ENCODE measurements at places on chromosomes 16 and 17. TPM values are rescaled to one million over a fixed set of nuclear protein-coding genes. Genes with fewer than 3 reads are reported as not detected.

DNA sequence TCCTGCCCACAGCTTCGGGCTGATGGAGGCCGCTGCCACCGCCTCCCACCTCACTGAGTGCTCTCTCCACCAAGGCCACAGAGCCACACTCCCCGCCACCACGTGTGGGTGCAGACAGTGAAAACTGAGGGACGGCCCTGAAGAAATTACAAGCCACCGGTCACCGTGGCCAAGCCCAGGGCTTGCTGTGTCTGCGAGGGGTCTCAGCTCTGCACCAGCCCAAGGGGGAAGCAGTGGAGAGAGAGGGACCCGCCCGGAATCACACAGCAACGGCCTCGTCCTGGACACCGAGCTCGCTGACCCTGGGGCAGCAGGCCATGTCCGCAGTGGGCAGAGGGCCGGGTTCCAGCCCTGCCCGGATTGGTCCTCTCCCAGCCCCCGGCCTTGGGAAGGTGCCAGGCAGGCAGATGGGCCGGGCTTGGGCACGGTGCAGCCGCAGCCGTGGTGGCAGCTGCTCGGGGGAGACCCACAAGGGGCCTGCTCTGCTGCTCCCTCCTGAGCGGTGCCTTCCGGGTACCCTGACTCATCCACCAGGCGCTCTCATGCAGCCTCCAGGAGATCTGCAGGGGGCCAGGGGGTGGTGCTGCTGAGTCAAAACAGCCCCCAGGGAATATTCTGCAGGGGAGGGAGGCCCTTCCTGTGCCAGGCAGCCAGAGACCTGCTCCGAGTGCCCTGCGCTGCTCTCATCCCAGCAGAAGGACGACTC, 52.0 kb downstream of the CBFA2T3 start:
- peaks cover 4% of the 10 kb centered on the region for H3K4me1 ChIP-seq
- no peak overlapping the region for H3K27ac ChIP-seq
- H3K36me3 ChIP-seq, result no peaks in the 10 kb centered on the region
- no peak for DNase-seq
- no peaks in the 10 kb centered on the region for H3K27me3 ChIP-seq

DNA sequence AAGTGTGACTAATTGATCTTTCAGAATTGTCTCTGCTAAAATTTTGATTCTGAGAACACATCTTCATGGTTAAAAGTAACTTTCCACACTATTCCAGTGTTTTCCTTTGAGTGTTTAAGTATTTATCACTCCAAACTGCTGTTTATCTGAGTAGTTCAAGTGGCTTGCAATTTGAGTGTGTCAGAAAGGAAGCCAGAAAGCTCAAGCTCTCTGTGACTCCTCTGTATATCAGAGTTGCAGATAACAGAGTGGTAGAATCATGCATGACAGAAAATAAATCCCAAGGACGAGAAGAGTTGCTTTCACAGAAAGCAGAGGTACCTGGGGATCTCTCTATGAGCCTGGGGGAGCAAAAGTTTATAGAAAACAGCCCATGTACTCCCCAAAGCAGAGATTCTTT, 130.0 kb downstream of the CYB561 start:
- peaks cover 42% of the 10 kb centered on the region for H3K36me3 ChIP-seq
- no peak overlapping the region for H3K4me3 ChIP-seq
- DNase-seq, result no peak
- H3K27me3 ChIP-seq, result no peaks in the 10 kb centered on the region
- H3K27ac ChIP-seq, result no peak overlapping the region
- no peaks in the 10 kb centered on the region for H3K4me1 ChIP-seq

HS3ST3A1 gene
- 10.2 TPM for total RNA-seq

DNA sequence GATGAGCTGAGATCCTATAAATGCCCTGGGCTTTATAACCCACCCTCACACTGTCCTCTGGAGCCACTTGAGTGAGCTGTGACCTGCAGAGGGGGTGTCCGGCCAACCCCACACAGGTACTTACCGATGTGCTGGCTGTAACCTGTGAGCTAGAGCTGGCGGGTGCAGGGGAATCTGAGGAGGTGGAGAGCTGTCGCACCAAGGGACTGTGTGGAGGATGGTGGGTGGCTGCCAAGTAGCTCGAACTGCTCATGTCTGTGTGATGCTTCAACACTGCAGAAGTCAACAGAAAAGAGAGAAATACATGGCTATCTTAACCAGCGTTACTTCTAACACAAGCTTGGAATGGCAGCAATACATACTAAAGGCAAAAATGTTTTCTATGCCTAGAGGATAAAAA, 39.4 kb downstream of the STH start:
- H3K4me1 ChIP-seq, result peaks cover under 1% of the 10 kb centered on the region
- H3K27me3 ChIP-seq, result no peaks in the 10 kb centered on the region
- no peak overlapping the region for H3K4me3 ChIP-seq
- peaks cover 40% of the 10 kb centered on the region for H3K36me3 ChIP-seq
- DNase-seq, result no peak
- H3K27ac ChIP-seq, result no peak overlapping the region

- H3K4me1 ChIP-seq, result peaks cover 14% of the 10 kb centered on the region
- H3K36me3 ChIP-seq, result peaks cover 7% of the 10 kb centered on the region
- no peaks in the 10 kb centered on the region for H3K27me3 ChIP-seq
Observed at GRCh38 chr17:57697891-57698711, 47.0 kb downstream of the CCDC182 start.

BICDL2 gene
- 5.1 TPM for total RNA-seq

- H3K4me3 ChIP-seq, result no peak overlapping the region
- no peaks in the 10 kb centered on the region for H3K4me1 ChIP-seq
- H3K36me3 ChIP-seq, result peaks cover 50% of the 10 kb centered on the region
Observed at GRCh38 chr17:62017496-62017895, 47.6 kb downstream of the MED13 start.

EPOP gene
- 3.7 TPM for total RNA-seq

- peak overlapping the region; percentile 92 for H3K4me3 ChIP-seq
- no peaks in the 10 kb centered on the region for H3K27me3 ChIP-seq
- H3K27ac ChIP-seq, result peak overlapping the region; percentile 72
- DNase-seq, result no peak
- no peaks in the 10 kb centered on the region for H3K36me3 ChIP-seq
Observed at GRCh38 chr17:7218166-7218565, 1.5 kb downstream of the DLG4 start.

GRCh38 chr17:3912827-3913226, 3.4 kb downstream of the P2RX1 start:
- H3K36me3 ChIP-seq, result no peaks in the 10 kb centered on the region
- no peak for DNase-seq
- H3K27ac ChIP-seq, result no peak overlapping the region
- H3K4me1 ChIP-seq, result peaks cover 22% of the 10 kb centered on the region
- no peaks in the 10 kb centered on the region for H3K27me3 ChIP-seq
- H3K4me3 ChIP-seq, result no peak overlapping the region

DNA sequence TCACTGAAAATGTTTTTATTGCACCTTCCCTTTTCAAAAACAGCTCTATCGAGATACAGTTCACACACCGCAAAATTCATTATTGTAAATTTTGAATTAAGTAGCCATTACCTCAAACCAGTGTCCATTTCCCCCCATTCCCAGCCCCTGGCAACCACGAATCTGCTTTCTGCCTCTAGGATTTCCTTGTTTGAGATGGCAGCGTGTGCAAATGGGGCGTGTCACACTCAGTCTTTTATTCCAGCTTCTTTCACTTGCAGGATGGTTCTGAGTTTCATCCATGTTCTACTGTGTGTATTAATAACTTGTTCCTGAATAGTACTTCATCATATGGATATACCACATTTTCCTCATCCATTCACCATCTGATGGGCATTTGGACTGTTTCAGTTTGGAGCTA, 14.8 kb downstream of the ACSF3 start:
- no peak overlapping the region for H3K27ac ChIP-seq
- no peaks in the 10 kb centered on the region for H3K27me3 ChIP-seq
- no peak for DNase-seq
- H3K36me3 ChIP-seq, result peaks cover 29% of the 10 kb centered on the region
- H3K4me1 ChIP-seq, result no peaks in the 10 kb centered on the region

- peak overlapping the region; percentile 78 for H3K4me3 ChIP-seq
- no peak for DNase-seq
- no peak overlapping the region for H3K27ac ChIP-seq
- H3K36me3 ChIP-seq, result peaks cover 7% of the 10 kb centered on the region
- peaks cover 15% of the 10 kb centered on the region for H3K4me1 ChIP-seq
- H3K27me3 ChIP-seq, result no peaks in the 10 kb centered on the region
Observed at GRCh38 chr16:15054357-15055140, 1.3 kb downstream of the NTAN1 start.

- H3K36me3 ChIP-seq, result no peaks in the 10 kb centered on the region
- H3K4me1 ChIP-seq, result peaks cover 55% of the 10 kb centered on the region
- no peak for DNase-seq
- H3K4me3 ChIP-seq, result peak overlapping the region; percentile 91
- H3K27me3 ChIP-seq, result no peaks in the 10 kb centered on the region
Observed at GRCh38 chr17:67244431-67245072, 444 bp downstream of the HELZ start.

KRT20 gene
- not detected for total RNA-seq

GRCh38 chr16:50567651-50568050, 19.5 kb downstream of the NKD1 start:
- H3K4me3 ChIP-seq, result no peak overlapping the region
- H3K36me3 ChIP-seq, result peaks cover 10% of the 10 kb centered on the region
- DNase-seq, result no peak
- peaks cover 25% of the 10 kb centered on the region for H3K4me1 ChIP-seq

DNA sequence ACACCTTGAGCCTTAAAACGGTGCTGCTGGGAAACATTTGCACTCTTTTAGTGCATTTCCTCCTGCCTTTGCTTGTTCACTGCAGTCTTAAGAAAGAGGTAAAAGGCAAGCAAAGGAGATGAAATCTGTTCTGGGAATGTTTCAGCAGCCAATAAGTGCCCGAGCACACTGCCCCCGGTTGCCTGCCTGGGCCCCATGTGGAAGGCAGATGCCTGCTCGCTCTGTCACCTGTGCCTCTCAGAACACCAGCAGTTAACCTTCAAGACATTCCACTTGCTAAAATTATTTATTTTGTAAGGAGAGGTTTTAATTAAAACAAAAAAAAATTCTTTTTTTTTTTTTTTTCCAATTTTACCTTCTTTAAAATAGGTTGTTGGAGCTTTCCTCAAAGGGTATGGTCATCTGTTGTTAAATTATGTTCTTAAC, 4.4 kb downstream of the SOX9 start:
- peak overlapping the region; percentile 72 for H3K4me3 ChIP-seq
- H3K4me1 ChIP-seq, result peaks cover 62% of the 10 kb centered on the region
- DNase-seq, result no peak
- peaks cover 11% of the 10 kb centered on the region for H3K36me3 ChIP-seq
- peak overlapping the region; percentile 88 for H3K27ac ChIP-seq
- peaks cover 14% of the 10 kb centered on the region for H3K27me3 ChIP-seq

DNA sequence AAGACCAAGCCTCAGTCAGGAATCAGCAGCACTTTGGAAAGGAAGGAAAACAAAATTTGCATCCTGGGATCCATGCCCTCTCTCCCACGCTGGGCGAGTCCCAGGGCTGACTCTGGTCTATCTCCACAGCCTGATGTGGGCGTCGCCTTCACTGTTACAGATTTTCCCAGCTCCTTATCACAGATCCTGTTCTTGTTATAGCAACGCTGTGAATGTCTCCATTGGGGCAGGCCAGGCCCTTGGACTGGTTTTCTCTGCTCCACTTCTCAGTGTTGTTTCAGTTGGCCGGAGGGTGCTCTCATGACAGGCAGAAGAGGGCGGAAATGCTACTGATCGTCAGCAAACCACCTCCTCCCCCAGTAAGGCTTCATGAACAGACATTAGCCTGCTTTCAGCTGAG, 127.9 kb upstream of the CDH11 start:
- DNase-seq, result no peak
- H3K4me3 ChIP-seq, result no peak overlapping the region
- H3K27me3 ChIP-seq, result no peaks in the 10 kb centered on the region
- H3K36me3 ChIP-seq, result no peaks in the 10 kb centered on the region
- H3K27ac ChIP-seq, result peak overlapping the region; percentile 68

DNA sequence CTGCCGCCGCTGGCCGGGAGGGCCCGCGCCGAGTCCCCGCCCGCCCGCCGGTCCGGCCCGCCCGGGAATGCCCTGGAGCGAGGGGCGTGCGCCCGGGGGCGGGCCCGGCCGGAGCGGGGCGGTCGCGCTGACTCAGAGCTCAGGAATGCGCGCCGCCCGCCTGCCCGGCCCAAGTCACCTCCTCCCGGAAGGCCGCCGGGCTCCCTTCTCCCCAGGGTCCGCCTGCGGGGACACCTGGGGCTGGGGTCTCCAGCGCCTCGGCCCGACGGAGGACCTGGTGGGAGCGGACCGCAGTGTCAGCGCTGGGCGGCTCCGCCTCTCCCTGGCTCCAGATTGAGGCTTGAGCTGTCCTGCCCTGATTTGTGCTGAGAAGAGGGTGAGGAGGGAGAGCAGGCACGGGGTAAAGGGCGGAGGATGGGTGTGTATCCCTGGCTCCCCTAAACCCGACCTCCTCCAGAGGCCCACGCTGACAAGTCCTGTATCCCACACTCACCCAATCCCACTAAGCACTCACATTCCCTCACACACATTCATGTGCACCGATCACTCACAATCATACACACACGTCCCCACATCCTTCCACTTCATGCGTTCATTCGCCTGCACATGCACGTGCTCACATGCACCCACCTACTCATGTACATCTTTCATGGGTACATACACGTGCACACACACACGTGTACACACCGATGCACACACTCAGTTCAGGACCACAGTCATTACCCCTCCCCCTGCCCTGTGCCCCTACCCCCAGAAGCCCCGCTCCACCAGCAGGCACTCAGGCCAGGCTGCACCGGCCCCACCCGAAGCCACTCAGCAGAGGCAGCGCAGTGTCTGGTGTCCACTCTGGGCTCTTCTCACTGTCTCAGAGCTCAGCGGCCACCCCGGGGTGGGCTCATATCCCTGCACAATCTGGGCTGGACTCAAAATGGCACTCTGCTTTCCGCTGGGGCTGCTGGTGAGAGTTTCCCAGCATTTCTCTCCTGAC, at the start of gene RHBDF1:
RHBDF1 (minus strand) TSS at position 71 of the 988 bp plus-strand sequence. CDS start 7,616 bp downstream, outside the sequence.
- peak; percentile 75 for DNase-seq
- peak within 1 kb of the TSS; percentile 97 for H3K27ac ChIP-seq
- peaks cover 61% of the 10 kb centered on the region for H3K4me1 ChIP-seq
- peak within 1 kb of the TSS; percentile 85 for H3K4me3 ChIP-seq

- no peak overlapping the region for H3K4me3 ChIP-seq
- H3K27me3 ChIP-seq, result peaks cover 23% of the 10 kb centered on the region
- DNase-seq, result no peak
- H3K36me3 ChIP-seq, result no peaks in the 10 kb centered on the region
- H3K27ac ChIP-seq, result no peak overlapping the region
Observed at GRCh38 chr16:1157639-1158455, 4.9 kb downstream of the CACNA1H start.

DNA sequence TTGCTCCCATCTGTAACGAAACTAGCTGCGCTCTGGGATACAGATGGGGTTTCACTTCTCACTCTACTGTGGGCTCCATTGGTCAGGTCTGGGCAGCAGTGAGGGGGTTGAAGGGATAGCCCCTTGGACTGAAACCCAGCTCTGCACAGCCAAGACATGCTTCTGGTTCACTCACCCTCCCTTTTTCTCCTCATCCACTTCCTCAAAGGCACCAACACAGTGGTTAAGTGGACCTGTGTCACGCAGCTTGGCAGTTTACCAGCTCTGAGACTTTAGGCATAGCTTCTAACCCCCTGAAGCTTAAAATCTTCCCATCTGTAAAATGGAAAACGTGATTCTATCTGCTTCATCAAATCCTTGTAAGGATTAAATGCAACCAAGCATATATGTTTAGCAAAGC, 11.5 kb upstream of the KRT38 start:
- H3K4me3 ChIP-seq, result no peak overlapping the region
- DNase-seq, result no peak
- peaks cover 6% of the 10 kb centered on the region for H3K36me3 ChIP-seq
- peaks cover 1% of the 10 kb centered on the region for H3K4me1 ChIP-seq
- H3K27ac ChIP-seq, result no peak overlapping the region

Data from mesothelial cell of epicardium (in vitro differentiated cells).